Hematopoietic multipotent progenitor cell (in vitro differentiated cells): ENCODE measurements at places on chromosomes 5 and 9. TPM values are rescaled to one million over a fixed set of nuclear protein-coding genes. Genes with fewer than 3 reads are reported as not detected.

DNA sequence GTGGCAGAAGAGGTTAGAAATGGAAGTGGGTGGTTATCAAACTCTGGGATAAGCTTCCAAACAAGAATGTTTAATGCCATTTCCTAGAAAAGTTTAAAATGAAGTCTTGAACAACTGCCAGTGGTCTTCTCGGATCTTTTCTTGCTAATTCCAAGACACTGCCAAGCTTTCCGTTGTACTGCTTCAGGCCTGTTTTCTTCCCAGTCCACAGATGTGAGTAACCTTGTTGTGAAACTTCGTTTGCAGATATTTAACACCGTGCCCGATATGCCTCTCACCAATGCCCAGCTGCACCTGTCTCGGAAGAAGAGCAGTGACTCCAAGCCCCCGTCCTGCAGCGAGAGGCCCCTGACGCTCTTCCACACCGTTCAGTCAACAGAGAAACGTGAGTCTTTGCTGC lies 269.8 kb downstream of the NR3C1 start:
- no peak for DNase-seq

Gene TUSC1
- total RNA-seq: 14.3 TPM

Gene PTPRD
- total RNA-seq: 16.2 TPM

DNA sequence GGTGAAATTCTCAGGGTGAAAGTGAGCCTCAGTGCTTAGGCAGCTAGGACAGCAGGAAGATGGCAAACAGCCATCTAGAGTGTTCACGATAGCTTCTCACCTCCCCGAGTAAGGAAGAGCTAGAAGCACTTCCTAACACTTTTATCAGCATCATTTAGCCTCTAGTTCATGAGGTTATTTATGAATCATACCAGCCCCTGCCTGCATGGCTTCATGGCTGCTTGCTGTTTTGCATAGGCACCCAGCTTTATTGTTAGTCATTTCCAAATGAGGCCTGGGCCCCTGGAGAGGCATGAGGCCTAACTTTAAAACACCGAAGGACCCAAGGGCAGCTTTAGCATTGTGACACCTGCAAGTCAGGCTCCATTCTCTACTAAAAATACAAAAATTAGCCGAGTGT lies 134.9 kb upstream of the PANK3 start:
- DNase-seq: no peak

DNA sequence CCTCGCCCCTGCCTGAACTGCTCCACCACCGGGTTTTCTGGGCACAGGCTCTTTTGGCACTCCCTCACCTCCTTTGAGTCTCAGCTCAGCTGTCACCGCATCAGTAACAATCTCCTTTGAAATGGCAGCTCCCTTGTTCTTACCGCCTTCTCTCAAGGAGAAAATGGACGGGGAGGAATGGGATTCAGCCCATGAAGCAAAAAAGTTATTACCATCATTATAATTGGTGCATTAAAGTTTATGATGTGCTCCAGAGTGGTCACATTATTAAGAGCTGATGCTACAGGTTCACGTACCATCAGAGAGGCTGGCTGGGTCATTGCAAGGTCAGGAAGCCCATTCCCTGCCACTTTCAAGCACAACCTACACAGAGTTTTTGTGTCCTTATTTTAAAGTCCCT lies 344.7 kb downstream of the AGTPBP1 start:
- DNase-seq: no peak

Gene ELAVL2
- not detected for total RNA-seq

DNA sequence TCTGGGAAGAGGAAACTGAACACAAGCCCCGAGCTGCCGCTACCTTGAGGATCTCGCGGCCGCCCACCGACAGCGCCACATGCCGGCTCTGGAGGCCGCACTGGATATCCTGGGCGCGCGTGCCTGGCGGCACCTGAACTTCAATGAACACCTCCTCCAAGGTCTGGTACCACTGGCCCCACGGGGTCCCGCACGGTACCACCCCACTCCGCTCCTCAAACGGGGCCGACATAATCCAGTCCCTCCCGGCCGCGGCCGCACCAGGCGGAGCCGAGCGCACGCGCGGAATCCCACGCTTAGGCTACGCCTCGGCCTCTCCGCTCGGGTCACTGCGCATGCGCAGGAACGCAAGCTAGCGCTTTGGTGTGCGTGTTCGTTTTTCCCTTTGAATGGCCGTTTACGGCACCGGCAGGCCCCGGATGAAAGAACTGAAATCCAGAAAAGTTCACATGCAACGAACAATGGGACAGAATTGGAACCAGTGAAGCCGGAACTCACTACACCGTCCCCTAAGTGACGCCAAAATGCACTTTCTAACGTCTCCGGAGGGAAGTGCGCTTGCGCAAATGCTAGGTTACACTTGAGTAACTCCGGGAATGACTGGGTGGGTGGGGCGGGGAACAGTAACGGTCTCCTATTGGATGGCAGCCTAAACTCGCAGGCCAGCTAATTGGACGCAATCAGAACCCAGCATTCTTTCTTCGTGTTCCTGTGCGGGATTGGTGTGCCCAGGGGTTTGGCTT lies at the start of gene NUDCD2:
TSS of gene NUDCD2 (minus strand) at position 284 of the 743 bp plus-strand sequence. CDS start at position 232, 52 bp downstream.
- peak; percentile 99 for DNase-seq

- DNase-seq: no peak
Measured at GRCh38 chr9:94084314-94084713, at the start of gene PTPDC1. Gene PTPDC1, plus strand, starts transcription at chr9:94084464. Its CDS starts 67 bp downstream, at chr9:94084531.

DNA sequence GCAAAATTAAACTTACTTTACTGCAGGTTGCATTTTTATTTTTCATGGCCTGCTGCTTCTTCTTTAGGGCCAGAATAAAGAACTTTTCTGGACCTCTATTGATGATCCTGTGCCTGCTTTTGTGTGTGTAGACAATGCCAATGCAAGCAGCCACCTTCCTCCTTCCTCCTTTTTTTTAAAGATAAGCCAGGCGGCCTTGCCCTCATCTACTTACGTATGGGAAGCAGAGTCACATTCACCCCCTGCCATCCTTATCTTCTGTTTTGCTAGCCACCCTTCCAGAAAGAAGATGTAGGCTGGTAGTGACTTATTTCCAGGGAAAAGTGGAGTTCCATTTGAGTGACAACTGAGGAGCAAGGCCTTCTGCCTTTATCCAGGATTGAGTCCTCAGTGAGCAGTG lies 122.9 kb downstream of the KDM4C start:
- no peak for DNase-seq

GRCh38 chr9:113463418-113464285 lies at the start of gene RGS3:
Gene RGS3, plus strand, starts transcription at chr9:113463727. Its CDS starts 76 bp downstream, at chr9:113463803.
- no peak for DNase-seq

DNA sequence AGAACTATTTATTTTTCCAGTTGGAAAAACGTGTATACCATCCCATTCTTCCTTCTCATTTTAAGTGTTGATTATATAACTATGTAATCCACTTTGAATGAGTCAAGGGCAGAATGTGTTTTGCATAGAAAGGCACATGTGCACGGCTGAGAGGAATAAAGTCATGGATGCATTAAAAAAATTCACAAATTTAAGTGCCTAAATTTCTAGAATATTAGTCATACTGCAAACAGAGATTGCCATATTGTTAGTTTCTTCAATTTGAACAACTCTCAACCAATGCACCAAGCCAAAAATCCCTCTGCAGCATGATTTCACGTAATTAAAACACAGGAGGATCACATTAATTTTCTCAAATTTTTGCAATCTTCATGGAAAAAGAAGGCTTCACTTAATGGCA lies 166.3 kb downstream of the MPDZ start:
- DNase-seq: no peak

GRCh38 chr5:96149021-96149420 lies 187.4 kb upstream of the ELL2 start:
- no peak for DNase-seq

DNA sequence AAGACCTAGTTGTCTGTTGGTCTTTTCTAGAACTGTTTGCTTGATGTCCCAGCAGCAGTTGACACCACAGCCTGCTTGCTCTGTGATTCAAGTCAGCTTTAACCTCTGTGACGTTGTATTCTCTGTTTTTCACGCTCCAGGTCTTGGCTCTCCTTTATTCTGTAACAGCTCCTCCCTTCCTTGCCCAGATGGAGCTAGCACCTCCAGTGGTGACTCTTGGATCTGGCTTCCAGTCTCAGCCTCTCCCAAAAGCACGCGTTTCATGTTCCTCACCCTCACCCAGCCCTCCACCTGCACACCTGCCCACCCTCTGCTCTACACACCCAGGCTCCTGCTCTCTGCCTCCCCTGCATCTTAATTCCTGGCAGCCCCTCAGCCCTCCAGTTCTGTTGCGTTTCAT lies 50.6 kb downstream of the DMRT1 start:
- no peak for DNase-seq

- DNase-seq: no peak
Measured at GRCh38 chr5:56986626-56986947, 34.7 kb upstream of the MIER3 start.

DNA sequence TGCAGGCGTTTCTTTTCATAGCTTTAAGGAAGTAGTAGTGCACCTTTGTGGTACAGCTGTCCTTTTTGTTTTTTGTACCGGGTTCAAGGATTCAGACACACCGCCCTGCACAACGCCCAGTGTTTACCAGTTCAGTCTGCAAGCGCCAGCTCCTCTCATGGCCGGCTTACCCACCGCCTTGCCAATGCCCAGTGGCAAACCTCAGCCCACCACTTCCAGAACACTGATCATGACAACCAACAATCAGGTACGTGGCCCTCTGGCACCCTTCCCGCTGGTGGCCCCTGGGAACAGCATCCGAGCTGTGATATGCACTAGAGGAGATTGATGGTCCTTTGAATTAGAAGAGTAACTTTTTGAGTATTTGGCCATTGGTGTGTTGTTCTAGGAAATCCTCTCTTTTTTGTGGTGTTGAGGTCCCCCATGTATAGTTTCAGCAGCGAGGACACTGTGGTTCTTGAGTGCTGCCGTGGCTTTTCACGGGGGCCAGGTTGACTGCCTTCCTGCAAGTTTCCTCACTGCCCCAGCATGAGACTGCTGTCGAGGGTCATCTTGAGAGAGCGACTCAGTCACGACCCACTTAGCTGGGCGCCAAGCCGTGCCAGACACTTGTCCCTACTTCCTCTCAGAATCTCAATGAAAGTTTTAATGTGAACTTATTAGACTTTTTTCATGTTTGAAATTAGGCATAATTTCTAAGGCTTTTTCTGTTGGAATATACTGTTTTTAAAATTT lies 37.9 kb downstream of the TENT4A start:
- DNase-seq: no peak

GRCh38 chr5:146091881-146092280 lies 13.5 kb downstream of the PLAC8L1 start:
- no peak for DNase-seq

- no peak for DNase-seq
Measured at GRCh38 chr9:123571240-123571639, 215.2 kb downstream of the CRB2 start.

Gene SDHA
- 223 TPM for total RNA-seq

DNA sequence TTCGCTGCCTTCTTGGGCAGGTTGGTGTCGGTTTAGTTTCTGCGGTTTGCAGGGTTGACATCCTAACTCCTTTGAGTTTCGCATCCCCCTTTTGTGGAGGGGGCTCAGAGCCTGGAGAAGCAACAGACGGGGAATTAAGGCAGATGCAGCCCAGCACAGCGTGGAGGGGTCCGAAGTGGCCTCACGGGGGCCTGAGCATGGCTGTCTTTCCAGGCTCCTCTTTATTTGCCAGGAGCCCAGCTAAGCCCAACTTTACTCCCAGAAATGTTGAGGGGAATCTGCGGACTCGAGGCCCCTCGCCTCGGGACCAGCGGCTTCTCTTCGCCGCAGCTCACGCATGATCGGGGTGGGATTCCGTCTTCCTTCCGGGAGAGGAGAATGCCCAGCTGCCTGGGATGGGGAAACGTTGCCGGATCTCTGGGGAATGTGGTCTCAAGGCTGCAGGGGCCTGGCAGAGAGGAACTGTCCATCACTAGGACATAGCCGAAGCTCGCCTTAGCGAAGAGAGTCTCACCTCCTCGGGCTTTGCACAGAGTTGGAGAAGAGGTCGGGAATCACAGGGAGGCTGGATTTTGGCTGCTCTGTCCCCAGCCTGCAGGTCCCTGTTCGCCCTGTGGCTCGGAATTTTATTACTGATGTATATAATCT lies 1.3 kb downstream of the RAI14 start:
- no peak for DNase-seq

Gene MYOT
- not detected for total RNA-seq

- no peak for DNase-seq
Measured at GRCh38 chr9:120913647-120914264, 12.8 kb downstream of the TRAF1 start.

DNA sequence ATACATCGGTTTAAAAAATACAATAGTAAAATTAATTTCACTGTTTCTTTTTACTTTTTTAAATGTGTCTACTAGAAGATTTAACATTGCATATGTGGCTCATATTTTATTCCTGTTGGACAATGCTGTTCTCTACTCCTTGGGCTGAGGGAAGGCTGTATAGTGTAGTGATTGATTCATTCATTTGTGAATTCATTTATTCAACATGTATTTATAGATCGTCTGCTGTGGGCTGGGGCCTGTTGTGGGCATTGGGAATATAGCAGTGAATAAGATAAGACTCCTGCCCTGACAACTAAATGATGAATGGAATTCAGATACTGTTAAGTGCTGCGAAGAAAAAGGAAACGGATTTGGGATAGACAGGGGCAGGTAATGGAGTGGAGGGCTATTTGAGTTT lies 55.7 kb downstream of the ZNF618 start:
- DNase-seq: no peak

GRCh38 chr5:109982966-109983534 lies 293.3 kb downstream of the MAN2A1 start:
- DNase-seq: no peak

- no peak for DNase-seq
Measured at GRCh38 chr9:28651050-28651722, 1077.9 kb upstream of the C9orf72 start.

DNA sequence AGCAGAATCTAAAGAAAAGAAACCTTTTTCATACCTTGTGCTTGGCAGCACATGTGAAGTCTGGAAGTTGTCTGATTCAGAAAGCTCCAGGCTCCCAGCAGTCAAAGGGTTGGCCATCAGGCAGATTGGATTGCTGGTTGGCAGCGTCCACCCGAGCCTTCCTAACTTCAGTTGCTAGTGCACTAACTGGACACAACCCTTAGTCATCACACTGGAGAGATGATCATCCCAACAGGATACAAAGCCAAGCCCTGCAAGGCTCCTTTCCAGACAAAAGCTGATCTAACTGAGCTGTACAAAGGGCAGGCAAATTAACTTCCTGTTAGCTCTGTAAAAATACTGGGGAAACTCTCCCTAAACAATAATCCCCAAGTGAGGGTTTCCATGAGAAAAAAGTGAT lies 185.6 kb downstream of the SNX18 start:
- DNase-seq: no peak

DNA sequence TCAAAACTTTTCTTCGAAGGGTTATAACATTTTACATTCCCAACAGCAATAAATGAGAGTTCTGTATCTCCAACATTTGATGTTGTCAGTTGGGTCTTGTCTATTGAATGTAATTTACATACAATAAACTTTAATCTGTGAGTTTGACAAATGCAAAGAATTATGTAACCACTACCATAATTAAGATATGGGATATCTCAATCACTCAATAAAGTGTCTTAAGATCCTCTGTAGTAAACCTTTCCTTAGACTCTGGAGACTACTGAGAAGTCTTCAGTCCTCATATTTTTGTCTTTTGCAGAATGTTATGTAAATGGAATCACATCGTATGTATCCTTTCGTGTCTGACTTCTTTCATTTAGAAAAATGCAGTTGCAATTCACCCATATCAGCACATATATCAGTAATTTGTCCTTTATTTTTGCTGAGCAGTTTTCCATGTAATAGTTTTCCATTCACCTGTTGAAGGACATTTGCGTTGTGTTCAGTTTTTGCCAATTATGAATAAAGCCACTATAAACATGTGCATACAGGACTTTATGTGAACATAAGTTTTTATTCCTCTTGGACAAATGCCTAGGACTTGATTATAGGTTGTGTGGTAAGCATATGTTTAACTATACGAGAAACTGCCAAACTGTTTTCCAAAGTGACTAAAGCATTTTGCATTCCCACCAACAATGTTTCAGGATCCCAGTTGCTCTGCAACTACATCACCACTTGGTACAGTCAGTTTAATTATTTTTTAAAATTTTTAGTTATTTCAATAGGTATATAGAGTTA lies 784.6 kb upstream of the ZNF608 start:
- DNase-seq: no peak

Gene CBY3
- total RNA-seq: 1.3 TPM
